Right renal cortex interstitium (tissue), 3 donors: ENCODE measurements at places on chromosomes 5 and 9. TPM values are rescaled to one million over a fixed set of nuclear protein-coding genes. Genes with fewer than 3 reads are reported as not detected.

The F12 gene
- 4.6 TPM for polyA plus RNA-seq

The LURAP1L gene
- polyA plus RNA-seq = 23.6 TPM

The MRPL50 gene
- 29.3 TPM for polyA plus RNA-seq

The ZNF618 gene
- polyA plus RNA-seq = 41.7 TPM

The PCDHB15 gene
- 15.4 TPM for polyA plus RNA-seq

The SMIM23 gene
- not detected for polyA plus RNA-seq

The PROB1 gene
- 2.0 TPM for polyA plus RNA-seq

The REEP2 gene
- 10.9 TPM for polyA plus RNA-seq

The ELOVL7 gene
- 19.6 TPM for polyA plus RNA-seq

The CBY3 gene
- polyA plus RNA-seq = 0.65 TPM

The CMYA5 gene
- 18.8 TPM for polyA plus RNA-seq

The IL7R gene
- 0.60 TPM for polyA plus RNA-seq

The FAT2 gene
- 4.6 TPM for polyA plus RNA-seq

The PKD2L2 gene
- polyA plus RNA-seq = 0.44 TPM

The CD180 gene
- polyA plus RNA-seq = 0.68 TPM

The TMC1 gene
- 0.71 TPM for polyA plus RNA-seq

The MLANA gene
- 0.32 TPM for polyA plus RNA-seq

The DBH gene
- 0.62 TPM for polyA plus RNA-seq

The SLC44A1 gene
- polyA plus RNA-seq = 61.6 TPM

The PCDHGA9 gene
- polyA plus RNA-seq = 6.0 TPM

The FABP6 gene
- polyA plus RNA-seq = not detected

The RLN2 gene
- 3.4 TPM for polyA plus RNA-seq

The DOLK gene
- polyA plus RNA-seq = 17.0 TPM

The SLC6A3 gene
- 0.72 TPM for polyA plus RNA-seq

The AGXT2 gene
- 60.4 TPM for polyA plus RNA-seq

The ST6GALNAC6 gene
- polyA plus RNA-seq = 47.3 TPM

The HTR1A gene
- not detected for polyA plus RNA-seq
